ENCODE measurements at places on chromosomes 4 and X.

DNA sequence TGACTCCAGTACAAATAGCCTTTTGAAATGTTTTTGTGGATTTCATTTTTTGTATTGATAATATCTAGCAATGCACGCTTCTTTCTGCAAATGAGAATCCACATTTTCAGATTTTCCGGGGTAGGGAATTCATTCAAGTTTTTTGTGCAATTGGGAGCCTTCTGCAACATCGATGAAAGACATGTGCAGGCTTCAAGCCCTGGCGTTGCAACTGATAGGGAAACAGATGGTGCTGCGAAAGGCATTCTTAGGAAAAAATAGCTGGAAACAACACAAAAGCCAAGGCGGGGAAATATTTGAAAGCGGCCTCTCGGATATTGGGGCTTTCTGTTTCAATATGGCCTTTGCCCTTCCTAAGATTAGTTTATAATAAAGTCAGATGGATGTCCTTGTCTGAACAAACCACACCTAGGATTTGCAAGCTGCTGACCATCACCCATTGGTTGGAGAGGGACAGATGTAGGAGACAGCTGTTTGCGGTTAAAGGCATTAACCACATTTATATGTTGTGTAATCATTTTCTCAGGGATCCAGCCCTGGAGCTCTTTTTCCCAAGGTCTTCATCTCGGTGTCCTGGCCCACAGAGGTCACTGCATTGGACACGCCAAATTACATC is 136.5 kb downstream of the PRKX start:
- no peak for DNase-seq

DNA sequence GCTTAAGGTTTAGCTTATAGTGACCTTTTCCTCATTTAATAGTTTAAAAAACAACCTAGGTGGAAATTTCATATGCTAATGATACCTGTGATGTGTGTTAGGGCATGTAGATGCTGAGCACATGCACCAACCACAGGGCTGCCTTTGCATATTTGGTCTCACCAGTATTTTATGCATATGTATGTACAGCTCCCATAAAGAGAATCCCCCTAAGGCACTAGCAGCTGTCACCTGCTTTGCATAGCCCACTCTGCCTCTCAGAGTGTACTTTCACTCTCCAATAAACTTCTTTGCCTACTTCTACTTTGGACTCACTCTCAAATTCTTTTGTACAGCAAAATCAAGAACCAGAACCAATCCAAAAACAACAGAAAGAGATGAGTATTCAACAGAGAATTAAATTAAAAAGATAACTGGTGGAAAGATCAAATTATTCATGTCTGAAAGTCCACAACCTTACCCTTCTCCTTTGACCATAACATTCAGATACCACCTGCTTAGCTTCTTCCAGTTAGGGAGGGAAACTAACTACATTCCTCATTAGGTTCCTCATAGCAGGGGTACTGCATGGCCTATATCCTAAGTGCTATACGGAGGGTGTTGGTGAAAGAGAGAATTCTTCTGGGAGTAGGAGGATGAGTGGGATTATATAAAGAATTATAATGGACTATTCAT is 250.5 kb downstream of the STPG2 start:
- no peak for DNase-seq

GRCh38 chrX:110046001-110046400 is 43.1 kb downstream of the TMEM164 start:
- DNase-seq: no peak

DNA sequence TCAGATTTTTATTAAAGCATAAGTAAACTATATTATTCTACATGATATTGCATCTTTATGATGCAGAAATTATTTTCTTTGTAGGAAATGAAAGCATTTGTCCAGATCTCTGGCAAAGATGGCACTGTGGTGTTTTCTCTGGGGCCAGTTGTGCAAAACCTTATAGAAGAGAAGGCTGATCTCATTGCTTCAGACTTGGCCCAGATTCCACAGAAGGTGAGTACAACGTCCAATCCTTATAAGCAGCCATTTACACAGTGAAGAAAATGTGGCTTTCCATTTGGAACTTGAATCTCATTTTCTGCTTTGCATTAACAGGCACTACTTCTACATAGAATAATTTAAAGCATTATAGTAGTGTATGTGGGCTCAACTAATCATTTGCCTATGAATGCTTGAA is 6.9 kb upstream of the UGT2B7 start:
- DNase-seq: no peak

GRCh38 chrX:118682258-118683014 is 45.0 kb upstream of the IL13RA1 start:
- DNase-seq: no peak

Data from stimulated activated CD8-positive, alpha-beta memory T cell treated with anti-CD3 and anti-CD28 coated beads, Interleukin-7, amount 100 ng/mL, for 1 hour (primary cell).